ENCODE measurements at places on chromosomes 2 and 18. TPM values are rescaled to one million over a fixed set of nuclear protein-coding genes. Genes with fewer than 3 reads are reported as not detected.

The PLA2R1 gene
- total RNA-seq = 17.8 TPM

The CREG2 gene
- 0.70 TPM for total RNA-seq

The COL4A3 gene
- total RNA-seq = 30.8 TPM

The TSGA10 gene
- total RNA-seq = 21.6 TPM

The MOCOS gene
- 12.0 TPM for total RNA-seq

The DNER gene
- total RNA-seq = 1.2 TPM

The CSRNP3 gene
- 4.2 TPM for total RNA-seq

The SPHKAP gene
- total RNA-seq = not detected

The RAB6C gene
- not detected for total RNA-seq

The CTNNA2 gene
- total RNA-seq = not detected

The HMSD gene
- total RNA-seq = 0.17 TPM

The VIL1 gene
- total RNA-seq = 0.05 TPM

The RUFY4 gene
- not detected for total RNA-seq

All from renal cortical epithelial cell (primary cell).